Stomach (tissue), 19 donors: ENCODE measurements at places on chromosomes 6 and 20. TPM values are rescaled to one million over a fixed set of nuclear protein-coding genes. Genes with fewer than 3 reads are reported as not detected.

Gene FAM209B
- total RNA-seq: not detected

DNA sequence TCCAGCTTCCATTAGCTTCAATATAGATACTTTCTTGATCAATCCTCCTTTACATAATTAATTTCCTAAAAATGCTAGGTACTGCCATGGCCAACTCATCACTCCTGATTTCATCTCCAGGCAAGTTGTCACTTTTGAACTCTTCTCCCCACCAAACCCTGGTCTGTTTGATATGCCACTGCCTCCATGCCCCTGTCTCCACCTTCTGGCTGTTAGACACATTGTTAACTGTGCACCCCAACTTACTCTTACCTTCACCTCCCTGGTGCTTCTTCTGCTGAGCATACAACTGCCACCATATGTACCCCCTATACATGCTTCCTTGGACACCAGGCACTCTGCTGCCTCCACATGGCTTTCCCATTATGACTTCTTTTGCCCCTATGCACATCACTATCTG, 21.9 kb upstream of the AIG1 start:
- no peak for DNase-seq

DNA sequence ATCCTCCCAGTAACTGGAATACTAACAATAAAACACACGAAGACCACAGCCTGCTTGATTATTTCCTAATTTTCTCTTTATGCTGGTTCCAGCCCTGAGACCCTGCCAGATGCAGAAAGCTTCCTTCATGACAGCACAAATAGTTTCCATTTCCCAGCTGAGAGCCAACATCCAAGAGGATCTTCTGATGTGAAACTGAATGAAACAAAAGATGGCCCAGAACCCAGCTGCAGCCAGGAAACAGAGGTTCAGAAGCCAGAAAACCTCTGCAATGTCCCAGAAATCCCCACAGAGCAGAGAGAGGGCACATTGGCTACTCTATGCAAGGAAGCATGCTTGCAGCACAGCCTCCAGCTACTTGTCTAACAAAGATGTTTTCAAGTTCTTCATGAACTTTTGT, 61.8 kb upstream of the PLEKHG1 start:
- no peak for DNase-seq

DNA sequence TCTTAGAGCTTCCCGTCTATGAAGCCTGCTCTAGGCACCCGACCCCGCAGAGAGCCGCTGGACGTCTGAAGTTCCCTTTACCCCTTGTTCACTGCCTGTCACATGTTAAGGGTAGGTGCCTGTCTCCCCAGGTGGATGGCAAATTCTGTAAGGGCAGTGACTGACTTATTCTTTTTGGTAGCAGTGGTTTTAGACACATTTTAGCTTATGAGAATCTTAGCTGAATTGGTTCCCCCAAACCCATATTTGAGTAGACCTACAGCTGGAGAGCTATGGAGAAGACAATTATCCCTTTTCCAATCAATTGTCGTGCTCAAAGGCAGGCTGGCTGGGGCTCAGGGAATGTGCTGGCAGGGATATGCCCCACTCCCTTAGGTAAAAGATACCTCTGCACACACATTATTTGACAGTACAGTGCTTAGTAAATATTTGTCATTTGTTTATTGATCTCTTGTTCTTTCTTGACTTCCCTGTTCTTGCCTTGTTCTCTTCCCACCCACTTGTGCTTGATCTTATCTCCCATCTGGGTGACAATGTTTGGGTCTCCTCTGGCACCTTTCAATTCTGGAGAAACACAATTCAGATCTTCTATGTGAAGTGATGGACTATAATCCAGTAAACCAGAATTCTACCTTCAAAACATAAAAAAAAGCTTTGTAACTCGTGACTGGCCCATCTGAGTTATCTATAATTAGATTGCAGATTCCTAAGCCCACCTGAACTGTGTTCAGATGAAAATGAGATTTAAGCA, 114.3 kb upstream of the SLC2A12 start:
- DNase-seq: peak; percentile 41

DNA sequence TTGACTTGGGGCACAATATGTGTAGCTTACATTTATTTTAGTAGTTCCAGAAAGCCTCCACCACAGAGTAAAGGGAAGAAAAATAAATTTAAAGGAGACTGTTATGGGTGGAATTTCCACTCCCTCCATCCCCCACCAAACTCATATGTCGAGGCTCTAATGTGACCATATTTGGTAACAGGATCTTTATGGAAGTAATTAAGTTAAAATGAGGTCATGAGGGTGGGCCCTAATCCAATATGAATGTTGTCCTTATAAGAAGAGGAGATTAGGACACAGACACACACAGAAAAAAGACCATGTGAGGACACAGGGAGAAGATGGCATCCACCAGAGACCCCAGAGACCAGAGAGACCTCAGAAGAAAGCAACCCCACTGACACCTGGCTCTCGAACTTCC, 189.7 kb downstream of the EDN1 start:
- no peak for DNase-seq

GRCh38 chr6:158452191-158452590, 107.7 kb upstream of the TMEM181 start:
- no peak for DNase-seq

Gene MCHR2
- not detected for total RNA-seq
